Peyer's patch (tissue), 4 donors: ENCODE measurements at places on chromosomes 7 and 10.

DNA sequence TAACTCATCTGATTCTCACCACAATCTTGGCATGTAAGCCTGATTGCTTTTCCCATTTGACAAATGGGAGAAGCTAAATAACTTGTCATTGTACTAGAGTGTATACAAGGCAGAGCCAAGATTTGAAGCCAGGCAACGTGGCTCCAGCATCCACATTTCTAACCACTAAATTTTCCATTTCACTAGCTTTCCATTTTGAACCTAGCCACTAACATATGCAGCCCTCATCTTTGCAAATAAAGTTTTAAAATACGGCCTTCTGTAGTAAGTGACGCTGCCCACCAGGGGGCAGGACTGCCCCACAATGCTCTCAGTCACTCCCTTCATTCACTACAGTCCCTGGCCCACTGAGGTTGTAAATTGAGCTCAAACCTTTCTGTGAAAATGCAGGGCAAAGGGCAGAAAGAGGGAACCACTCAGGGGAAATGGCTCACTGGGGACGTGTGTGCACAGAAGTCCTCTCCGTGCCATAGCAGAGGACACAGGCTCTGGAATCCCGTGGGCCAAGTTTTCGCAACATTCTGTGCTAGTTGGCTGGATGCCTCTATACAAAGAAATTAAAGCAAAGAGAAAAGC lies 315.7 kb downstream of the TNS3 start:
- H3K27ac ChIP-seq = peak overlapping the region; percentile 60
- no peak overlapping the region for H3K4me3 ChIP-seq
- no peaks in the 10 kb centered on the region for H3K4me1 ChIP-seq
- no peaks in the 10 kb centered on the region for H3K36me3 ChIP-seq

DNA sequence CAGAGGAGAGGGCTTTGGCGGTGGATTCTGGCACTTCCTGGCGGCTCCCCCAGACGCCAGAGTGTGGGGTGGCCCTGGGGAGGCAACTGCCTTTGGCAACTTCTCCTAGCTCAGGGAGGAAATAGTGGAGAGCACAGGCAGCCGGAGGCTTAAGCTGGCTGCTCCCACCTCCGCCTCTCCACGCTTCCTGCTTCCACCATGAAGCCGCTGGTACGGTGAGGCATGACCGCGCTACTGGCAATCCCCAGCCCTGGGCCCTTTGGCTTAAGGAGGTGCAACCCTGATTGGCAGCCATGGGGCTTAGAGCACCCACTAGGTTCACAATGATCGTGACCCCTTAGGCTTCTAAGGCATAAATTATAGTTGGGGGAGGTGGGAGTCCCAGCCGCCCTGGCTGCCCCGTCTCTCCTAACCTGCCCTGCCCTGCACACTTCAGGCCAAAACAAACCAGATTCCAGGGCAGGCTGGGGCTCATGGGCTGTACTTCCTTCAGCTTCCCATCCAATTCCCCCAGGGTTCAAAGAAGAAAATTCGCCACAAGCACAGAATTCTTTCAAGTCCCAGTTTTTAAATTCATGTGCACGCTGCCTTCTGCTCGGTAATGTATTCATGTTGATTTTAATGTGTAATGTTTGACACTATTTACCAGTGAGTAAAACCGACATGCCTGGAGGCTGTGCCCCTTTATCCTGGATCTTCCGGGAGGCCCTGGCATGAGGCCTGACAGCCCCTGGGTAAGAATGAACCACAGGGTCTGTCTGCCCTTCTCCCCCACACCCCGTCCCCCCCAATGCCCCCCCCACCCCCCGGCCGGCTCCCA lies 90.7 kb upstream of the LRRC4 start:
- no peak overlapping the region for H3K27ac ChIP-seq
- H3K36me3 ChIP-seq = no peaks in the 10 kb centered on the region
- no peaks in the 10 kb centered on the region for H3K4me1 ChIP-seq
- DNase-seq = no peak

GRCh38 chr7:149823631-149824199 lies 14.5 kb upstream of the ZNF862 start:
- H3K27me3 ChIP-seq = no peaks in the 10 kb centered on the region
- H3K27ac ChIP-seq = no peak overlapping the region
- H3K36me3 ChIP-seq = no peaks in the 10 kb centered on the region
- H3K4me3 ChIP-seq = no peak overlapping the region

DNA sequence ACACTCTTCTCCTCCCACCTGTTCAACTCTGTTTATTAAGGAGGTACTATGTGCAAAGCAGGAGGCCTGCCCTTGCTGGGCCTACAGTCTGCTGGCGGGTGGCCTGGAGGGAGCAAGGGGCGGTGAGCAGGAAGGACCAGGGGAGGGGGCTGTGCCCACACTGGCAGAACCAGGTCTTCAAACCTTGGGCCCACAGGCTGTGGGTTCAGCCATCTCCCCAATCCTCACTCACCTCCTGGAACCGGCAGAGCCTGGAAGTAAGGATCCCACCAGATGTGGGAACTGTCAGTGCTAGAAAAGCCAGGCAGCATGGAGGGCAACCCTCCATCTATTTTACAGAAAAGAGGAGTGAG lies 50.8 kb downstream of the CAMK2B start:
- no peaks in the 10 kb centered on the region for H3K27me3 ChIP-seq
- no peak overlapping the region for H3K4me3 ChIP-seq
- no peaks in the 10 kb centered on the region for H3K4me1 ChIP-seq
- no peak overlapping the region for H3K27ac ChIP-seq
- no peak for DNase-seq

DNA sequence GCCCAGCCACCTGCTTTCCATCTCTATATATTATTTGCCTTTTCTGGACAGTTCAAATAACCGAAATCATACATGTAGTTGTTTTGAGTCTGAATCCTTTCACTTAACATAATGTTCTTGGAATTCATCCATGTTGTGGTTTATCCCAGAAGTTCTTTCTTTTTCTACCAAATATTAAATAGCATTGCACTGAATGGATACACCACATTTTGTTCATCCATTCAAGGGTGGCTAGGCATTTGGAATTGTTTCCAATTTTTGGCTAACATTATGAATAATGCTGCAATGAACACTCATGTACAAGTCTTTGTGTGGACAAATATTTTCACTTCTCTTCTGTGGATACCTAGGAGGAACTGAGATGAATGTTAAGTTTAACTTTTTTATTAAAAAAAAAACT lies 18.0 kb downstream of the DNAJC1 start:
- H3K36me3 ChIP-seq = no peaks in the 10 kb centered on the region
- DNase-seq = no peak
- H3K27me3 ChIP-seq = no peaks in the 10 kb centered on the region
- H3K4me3 ChIP-seq = no peak overlapping the region

DNA sequence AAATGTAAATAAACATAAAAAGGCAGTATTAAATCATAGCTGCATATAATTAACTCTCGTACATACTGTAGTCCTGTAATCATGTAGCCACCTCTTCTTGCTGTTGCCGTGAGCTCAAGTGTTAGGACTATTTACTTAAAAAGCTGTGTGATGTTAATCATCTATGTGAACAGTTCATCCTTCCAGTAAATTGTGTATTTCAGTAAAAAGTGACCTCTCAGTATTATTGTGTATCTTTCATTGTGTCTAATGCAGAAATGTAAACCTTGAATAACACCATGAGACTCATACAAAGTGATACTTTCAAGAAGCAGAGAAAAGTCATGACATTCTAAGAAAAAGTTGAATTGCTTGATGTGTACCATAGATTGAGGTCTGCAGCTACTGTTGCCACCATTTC lies 38.0 kb downstream of the ADD3 start:
- no peak overlapping the region for H3K27ac ChIP-seq
- H3K4me1 ChIP-seq = no peaks in the 10 kb centered on the region
- no peak overlapping the region for H3K4me3 ChIP-seq
- DNase-seq = no peak
- H3K36me3 ChIP-seq = no peaks in the 10 kb centered on the region

GRCh38 chr7:156752367-156753228 lies 112.0 kb downstream of the RNF32 start:
- no peaks in the 10 kb centered on the region for H3K36me3 ChIP-seq
- DNase-seq = no peak
- no peaks in the 10 kb centered on the region for H3K4me1 ChIP-seq
- no peak overlapping the region for H3K4me3 ChIP-seq
- no peak overlapping the region for H3K27ac ChIP-seq

GRCh38 chr10:3514691-3515090 lies 270.3 kb downstream of the KLF6 start:
- no peaks in the 10 kb centered on the region for H3K36me3 ChIP-seq
- H3K27me3 ChIP-seq = no peaks in the 10 kb centered on the region
- H3K4me3 ChIP-seq = no peak overlapping the region
- H3K4me1 ChIP-seq = no peaks in the 10 kb centered on the region
- no peak for DNase-seq
- no peak overlapping the region for H3K27ac ChIP-seq

- no peak overlapping the region for H3K4me3 ChIP-seq
- DNase-seq = no peak
- no peaks in the 10 kb centered on the region for H3K36me3 ChIP-seq
- no peak overlapping the region for H3K27ac ChIP-seq
- H3K27me3 ChIP-seq = no peaks in the 10 kb centered on the region
These were observed 124.3 kb upstream of the PPP2R2D start for GRCh38 chr10:131776496-131776895.
